BJ (cell line): ENCODE measurements at places on chromosomes 1 and 21. TPM values are rescaled to one million over a fixed set of nuclear protein-coding genes. Genes with fewer than 3 reads are reported as not detected.

The INAVA gene
- polyA plus RNA-seq, result 0.01 TPM in 1 of 2 replicates, not detected in the other

The ADAMTS5 gene
- 4.2 and 5.4 TPM in 2 replicates for polyA plus RNA-seq

The DMRTB1 gene
- polyA plus RNA-seq, result not detected in 2 replicates

The GPR52 gene
- polyA plus RNA-seq, result 0.09 and 0.13 TPM in 2 replicates

The OVAAL gene
- 0.05 TPM in 1 of 2 replicates, not detected in the other for polyA plus RNA-seq

The MAD2L2 gene
- polyA plus RNA-seq, result 49.5 and 77.1 TPM in 2 replicates

The SPATA1 gene
- 0.32 and 0.69 TPM in 2 replicates for polyA plus RNA-seq
